GM19239 (cell line): ENCODE measurements at places on chromosomes 2 and 18.

- DNase-seq, result no peak
Observed at GRCh38 chr2:189662669-189663226, 1.5 kb downstream of the ASNSD1 start.

DNA sequence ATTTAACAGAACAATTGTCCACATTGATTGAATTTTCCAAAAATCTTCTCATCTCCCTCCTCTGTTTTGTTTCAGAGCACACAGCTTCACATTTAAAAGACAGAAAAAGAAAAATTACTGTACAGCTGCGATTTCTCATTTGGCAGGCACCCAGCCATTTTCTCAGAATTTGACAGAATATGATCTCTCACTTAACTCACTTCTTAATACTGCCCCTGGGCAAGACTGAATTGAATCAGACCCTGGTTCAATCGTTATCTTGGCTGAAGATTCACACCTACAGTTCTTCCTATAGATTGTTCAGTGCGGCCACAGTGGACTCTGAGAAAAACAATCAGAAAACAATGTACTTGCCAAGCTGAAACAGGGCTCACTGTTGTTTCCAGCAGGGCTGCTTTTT, 90.2 kb upstream of the LHCGR start:
- DNase-seq, result no peak

GRCh38 chr2:113248997-113249770, 29.5 kb downstream of the PAX8 start:
- DNase-seq, result peak; percentile 80

DNA sequence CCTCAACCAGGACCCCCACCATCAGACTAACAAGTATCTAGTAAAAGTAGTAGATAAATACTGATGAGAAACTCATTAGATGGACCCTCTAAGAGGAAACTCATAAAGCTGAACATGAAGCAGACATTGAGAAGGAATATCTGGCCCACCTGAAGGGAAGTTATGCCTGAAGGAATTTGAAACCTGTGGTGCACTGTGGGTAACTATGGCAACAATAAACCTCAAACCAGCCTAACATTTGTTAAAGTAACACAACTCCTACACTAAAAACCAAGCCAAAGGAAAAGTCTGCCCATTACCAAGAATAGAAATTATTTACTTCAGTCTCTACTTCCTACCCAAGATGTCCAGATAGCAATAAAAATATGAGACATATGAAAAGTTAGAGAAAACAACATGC, 43.4 kb downstream of the KIAA1328 start:
- no peak for DNase-seq

GRCh38 chr18:36519358-36519757, 221.8 kb downstream of the FHOD3 start:
- no peak for DNase-seq

DNA sequence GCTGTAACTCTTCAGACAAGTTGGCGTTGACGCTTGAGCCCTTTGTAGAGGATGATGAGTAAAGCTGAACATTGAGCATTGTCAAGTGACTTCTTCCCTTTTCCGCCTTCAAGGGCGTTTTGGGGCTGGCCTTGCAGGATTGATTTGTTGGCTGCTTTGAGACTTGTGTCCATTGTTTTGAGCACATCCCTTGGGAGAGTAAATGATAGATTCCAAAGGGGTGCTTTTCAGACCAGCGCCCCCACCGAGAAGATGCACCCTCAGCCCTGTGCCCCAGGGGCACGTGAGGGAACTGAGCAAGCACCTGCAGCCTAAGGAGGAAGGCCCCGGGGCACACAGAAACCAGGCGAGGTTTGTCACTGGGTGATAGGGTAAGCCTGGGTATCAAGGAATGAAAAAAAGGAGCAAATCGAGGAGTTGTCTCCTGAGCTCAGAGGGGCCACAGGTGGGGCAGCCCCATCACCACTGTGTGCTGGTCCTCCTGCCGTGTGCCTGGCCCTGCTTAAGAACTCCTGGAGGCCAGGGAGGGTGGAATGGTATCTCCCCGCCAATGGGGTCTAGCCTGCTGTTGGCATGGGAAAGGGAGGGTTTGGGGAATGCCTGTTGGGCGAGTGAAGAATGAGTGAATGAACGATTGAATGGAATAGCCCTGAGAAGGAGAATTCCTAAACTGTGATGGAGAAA, 64.0 kb downstream of the RAB31 start:
- no peak for DNase-seq

DNA sequence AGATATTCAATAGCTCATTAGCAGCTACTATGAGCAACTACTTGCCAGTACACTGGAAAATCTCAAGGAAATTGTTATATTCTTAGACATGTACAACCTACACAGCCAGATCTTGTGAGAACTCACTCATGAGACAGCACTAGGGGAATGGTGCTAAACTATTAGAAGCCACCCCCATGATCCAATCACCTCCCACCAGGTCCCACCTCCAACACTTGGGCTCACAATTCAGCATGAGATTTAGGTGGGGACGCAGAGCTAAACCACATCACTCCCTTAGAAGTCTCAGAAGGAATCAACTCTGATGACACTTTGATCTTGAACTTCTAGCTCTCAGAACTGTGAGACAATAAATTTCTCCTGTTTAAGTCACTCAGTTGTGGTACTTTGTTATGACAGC, 418.3 kb upstream of the SPHKAP start:
- DNase-seq, result no peak

DNA sequence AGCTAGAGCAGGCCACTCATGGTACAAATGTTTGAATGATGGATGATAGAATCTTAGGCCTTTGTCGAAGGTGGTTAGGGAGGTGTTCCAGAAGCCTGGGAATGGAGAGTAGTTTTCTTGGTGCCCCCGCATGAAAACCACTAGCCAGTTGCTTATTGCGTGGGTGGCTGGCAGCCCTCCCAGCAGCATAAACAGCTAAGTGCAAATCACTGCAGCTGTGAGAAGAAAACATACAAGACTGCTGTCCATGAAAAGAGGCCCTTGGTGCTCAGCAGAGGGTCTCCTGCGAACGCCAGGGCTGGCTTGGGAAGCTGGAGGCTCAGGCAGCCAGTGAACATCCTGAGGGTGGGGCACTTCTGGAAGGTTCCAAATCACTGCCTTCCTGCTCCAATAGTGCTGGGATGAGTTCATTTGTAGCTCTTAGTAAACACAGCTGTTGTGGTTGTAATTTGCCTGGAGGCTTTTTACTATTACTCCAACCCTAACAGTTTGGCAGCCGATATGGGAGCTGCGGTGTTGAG, 118.8 kb downstream of the MGAT5 start:
- DNase-seq, result no peak

- DNase-seq, result no peak
Observed at GRCh38 chr2:121833358-121833723, 77.9 kb downstream of the TSN start.

DNA sequence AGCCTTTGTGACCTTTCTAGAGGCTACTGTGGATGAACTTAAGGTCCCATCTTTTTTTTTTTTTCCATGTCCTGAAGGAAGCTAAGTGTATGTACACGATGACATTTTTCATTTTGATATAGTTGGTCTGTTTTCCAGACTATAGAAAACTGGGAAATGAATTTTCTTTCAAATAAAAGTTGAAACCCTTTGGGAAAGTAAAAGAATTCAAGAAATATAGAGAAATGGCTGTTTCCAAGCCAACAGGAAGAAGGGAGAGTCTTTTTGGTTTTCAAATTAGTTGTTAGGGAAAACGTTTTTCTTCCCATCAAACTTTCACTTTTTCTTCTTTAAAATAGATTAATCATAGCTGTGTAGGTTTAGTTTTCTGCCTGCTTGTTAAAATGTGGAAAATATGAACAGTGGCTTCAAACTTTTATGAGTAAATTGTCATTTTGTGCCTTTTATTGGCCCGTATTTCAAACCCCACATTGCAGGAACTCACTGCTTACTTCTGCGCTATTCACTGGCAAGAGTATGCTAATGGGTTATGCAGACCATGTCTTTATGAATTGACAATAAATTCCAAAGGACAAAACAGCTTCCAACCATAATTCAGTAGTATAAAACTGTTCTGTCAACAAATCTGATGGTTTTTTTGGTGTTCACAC, 27.7 kb upstream of the LYPD1 start:
- no peak for DNase-seq

- DNase-seq, result no peak
Observed at GRCh38 chr2:241149675-241149924, 328 bp upstream of the PASK start.

GRCh38 chr2:33577668-33578067, 21.4 kb downstream of the FAM98A start:
- DNase-seq, result no peak

- no peak for DNase-seq
Observed at GRCh38 chr2:59754011-59754735, 799.3 kb downstream of the BCL11A start.

DNA sequence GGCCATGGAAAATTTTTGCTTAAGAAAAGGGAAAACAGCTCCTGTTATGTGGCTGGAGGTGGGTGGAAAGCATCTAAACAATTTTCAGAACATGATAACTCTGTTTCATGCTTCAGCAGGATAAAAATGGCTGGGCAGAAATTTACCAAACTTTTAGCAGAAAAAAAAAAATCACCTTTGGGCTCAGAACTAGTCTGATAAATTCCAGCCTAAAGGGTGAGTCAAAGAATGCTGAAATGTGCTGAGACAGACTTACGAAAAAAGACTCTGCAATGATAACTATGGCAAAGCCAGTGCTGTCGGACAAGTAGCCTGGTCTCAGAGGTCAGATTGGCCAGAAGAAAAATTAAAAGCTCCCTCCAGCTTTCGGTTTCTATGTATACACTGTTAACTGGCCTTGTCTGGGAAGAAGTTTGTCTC, 123.6 kb downstream of the LRATD1 start:
- DNase-seq, result no peak

DNA sequence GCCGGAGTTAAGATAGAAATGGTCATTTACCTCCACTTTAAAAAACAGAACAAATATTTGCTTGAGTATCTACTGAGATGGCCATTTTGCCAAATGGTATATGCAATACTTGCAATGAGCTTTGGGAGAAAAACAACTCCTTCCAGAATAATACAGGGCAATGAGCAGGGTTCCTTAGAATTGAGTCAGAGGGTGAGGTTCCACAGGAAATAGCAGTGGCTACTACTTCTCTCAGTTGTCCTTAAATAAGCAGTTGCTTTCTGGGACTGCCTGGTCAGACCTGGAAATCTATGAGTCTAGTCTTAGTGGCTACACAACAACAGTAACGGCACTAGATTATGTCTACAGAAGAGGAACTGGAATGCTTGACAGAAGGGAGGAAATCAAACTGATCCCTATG, 80.9 kb upstream of the CCDC85A start:
- DNase-seq, result no peak

GRCh38 chr2:2904721-2905350, 472.8 kb downstream of the EIPR1 start:
- DNase-seq, result no peak

DNA sequence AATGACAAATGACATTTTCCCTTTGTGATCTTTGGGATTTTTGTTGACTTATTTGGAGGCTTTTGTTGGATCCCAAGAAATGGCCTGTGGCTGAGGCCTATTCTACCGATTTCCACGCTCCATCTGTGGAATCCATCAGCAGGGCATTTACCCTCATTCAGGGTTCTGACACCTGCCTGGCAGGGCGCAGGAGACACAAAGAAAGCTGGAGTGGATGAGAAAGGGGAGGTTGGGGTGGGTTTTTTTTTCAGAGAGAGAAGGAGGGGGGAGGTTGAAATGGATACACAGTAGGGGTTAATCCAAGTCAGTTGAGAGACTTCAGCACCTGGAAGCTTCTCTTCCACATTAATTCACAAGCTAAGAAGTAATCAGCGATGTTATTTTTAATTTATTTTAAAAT, 59.7 kb downstream of the PAX3 start:
- no peak for DNase-seq

DNA sequence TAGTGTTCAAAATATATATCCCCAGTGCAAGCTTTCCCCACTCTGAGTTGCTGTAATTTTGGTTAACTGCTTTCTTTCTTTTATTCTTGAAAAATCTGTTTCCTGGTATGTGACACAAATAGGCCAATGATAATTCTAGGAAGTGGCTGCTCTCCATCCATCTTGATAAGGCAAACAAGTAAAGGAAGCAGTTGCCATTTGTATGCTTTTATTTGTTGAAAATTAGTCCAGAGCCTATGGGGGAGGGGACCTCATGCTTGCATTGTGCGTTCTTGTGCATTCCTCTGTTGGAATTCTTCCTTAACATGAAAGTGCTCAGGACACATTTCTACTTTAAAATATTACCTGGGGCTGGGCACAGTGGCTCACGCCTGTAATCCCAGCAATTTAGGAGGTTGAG, 111.2 kb upstream of the FSHR start:
- no peak for DNase-seq

DNA sequence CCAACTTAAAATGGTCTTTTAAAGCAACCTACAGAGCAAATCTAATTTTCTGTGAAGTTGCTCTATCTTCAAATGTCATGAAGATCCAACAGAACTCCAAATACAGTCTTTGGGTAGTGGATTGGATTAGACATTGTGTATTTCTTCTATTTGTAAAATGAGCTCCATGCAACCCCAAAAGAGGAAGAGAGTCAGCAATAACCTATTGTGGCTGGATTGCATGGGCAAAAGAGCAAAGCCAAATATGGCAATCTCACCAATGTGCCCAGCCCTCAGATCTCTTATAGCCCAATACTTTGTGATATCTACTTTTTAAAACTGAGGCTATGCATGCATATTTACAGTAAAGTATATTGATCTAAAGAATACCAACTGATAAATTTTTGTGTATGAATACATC, 146.3 kb downstream of the TXNL1 start:
- DNase-seq, result no peak

DNA sequence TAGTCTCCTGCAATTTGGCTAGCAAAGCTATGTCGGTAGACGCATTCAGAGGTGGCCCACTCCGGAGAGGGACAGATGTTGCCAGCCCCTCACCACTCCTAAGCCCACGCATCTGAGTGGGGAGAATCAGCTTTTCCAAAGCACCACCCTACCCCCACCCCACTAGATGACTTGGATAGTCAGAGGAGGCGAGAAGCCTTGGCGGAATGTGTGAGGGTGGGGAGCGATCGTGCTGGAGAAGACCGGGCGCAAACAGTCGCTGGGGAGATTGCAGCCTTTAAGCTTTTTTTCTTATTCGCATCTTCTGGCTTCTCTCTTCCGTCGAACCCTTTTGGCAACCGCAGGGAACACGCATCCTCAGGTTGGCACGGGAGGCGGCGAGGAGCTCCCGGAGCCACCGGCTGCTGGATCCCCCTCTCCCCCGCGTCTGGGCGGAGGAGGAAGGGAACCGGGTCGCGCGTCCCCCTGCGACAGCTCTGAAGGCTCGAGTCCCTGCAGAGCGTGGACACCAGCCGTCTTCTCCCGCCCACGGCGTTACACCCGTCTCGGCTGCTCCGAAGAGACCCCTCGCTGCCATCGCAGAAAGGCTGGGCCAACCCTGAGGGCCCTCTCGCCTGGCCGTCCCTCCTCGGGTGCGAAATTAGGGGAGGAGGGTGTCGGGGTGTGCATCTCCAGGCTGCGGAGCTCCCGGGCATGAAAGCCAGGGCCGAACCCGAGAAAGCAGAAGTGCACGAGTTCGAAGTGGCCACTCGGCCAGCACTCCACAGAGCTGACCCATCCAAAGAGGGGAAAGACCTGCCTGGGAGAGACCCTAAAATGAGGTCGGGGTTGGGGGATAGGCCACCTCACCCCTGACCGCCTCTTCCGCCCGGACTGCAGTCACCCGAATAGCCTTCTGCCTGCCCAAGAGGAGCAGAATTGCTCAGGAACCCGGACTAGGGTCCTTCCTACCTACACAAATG, 12.2 kb downstream of the EVX2 start:
- no peak for DNase-seq

- DNase-seq, result no peak
Observed at GRCh38 chr2:100955226-100955625, 46.9 kb upstream of the RPL31 start.

GRCh38 chr2:29991086-29991485, 69.7 kb upstream of the ALK start:
- no peak for DNase-seq

GRCh38 chr2:55176094-55176415, 56.0 kb downstream of the CLHC1 start:
- DNase-seq, result no peak
